CD4-positive, alpha-beta T cell treated with Interleukin-15 for 4 hours (primary cell): ENCODE measurements at places on chromosomes 5 and 9.

DNA sequence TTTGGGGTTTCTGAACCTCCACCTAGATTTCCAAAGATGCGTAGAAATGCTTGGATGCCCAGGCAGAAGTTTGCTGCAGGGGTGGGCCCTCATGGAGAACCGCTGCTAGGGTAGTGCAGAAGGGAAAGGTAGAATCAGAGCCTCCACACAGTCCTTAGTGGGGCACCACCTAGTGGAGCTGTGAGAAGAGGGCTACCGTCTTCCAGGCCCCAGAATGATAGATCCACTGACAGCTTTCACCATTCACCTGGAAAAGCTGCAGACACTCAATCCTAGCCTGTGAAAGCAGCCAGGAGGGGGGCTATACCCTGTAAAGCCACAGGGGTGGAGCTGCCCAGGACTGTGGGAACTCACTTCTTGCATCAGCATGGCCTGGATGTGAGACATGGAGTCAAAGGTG is 13.3 kb upstream of the HSDL2 start:
- DNase-seq = no peak

- DNase-seq = no peak
Observed at GRCh38 chr9:23941051-23941450, 115.0 kb upstream of the ELAVL2 start.

DNA sequence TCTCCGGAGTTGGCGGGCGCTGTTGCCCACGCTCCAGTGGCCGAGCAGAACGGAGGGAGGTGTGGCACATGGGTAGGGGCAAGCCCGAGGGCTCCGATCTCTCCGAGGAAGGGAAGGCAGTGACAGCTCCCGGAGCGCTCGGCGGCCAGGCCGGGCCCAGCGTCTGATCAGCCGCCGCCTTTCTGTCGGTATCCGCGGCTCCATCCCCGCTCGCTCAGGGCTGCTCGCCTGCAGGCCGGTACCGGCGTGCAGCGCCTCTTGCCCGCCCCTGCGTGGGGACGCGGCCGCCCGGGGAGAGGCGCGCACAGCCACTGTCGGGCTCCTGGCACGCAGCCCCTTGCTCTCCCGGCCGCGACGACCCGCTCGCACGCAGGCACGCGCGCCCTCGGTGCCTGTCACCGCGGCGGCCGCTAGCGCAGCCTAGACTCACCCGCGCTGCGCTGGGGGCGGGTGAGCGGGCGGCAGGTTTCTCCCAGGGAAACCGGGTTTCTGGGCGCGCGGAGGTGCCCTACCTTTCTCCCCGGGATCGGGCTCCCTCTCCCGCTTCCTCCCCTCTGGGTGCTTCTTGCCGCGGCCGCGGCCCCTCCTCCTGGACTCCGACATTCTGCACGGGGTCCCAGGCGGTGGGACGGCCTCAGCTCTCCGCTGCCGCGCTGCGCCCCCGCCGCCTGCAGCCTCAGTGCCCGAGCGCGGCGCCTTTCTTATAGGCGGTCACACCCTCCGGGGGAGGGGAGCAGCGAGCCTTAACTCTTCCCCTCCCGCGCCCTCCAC is 108.4 kb downstream of the PSD2 start:
- no peak for DNase-seq

GRCh38 chr5:73443829-73444498 is 4.6 kb downstream of the FOXD1 start:
- DNase-seq = no peak

DNA sequence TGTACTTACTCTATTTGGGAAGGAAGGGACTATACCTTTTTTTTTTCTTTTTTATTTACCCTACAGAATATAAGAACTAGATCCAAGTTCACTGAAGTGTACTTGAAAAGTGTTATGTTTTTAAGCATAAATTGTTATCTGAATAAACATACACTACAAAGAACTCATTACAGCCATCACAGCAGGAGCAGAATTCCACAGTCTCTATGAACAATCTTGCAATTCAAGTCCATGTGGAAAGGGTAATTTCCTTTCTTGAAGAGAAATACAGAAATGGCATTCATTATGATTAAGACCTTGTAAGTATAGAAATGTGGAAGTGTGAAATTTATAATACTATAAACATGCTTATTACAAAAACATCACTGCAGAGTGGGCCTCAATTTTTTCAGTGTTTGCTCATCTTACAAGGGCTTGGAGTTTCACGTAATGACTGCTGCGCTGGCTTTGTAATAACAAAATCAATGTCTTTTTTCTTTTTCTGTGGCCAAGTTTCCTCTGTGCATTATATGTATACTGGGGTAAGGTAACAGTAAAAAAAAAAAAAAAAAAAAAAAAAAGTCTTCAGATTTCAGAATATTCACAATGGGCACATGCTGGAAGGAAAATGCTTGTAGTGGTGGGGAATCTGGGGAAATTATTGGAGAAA is 77.0 kb upstream of the GNA14 start:
- no peak for DNase-seq

DNA sequence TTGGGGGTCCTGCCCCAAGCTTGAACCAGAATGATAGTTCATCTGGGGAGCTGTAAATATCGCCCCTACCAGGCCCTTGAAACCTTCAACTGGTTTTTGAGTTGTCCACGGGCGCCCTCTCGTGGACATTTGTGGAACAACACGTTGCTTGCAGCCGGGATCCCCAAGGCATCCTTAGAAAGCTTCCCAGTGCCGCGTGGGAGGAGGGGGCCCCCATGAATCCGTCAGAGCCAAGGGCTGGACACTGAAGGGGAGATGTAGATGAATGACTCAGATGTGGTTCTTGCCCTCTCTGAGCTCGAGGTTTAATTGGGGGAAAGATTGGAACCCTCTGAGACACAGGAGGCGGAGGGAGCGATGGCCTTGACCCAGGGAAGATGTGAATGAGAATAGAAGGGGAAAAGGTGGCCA is 31.8 kb upstream of the ORM1 start:
- peak; percentile 65 for DNase-seq

GRCh38 chr5:81908044-81908443 is 63.8 kb upstream of the ATG10 start:
- no peak for DNase-seq

DNA sequence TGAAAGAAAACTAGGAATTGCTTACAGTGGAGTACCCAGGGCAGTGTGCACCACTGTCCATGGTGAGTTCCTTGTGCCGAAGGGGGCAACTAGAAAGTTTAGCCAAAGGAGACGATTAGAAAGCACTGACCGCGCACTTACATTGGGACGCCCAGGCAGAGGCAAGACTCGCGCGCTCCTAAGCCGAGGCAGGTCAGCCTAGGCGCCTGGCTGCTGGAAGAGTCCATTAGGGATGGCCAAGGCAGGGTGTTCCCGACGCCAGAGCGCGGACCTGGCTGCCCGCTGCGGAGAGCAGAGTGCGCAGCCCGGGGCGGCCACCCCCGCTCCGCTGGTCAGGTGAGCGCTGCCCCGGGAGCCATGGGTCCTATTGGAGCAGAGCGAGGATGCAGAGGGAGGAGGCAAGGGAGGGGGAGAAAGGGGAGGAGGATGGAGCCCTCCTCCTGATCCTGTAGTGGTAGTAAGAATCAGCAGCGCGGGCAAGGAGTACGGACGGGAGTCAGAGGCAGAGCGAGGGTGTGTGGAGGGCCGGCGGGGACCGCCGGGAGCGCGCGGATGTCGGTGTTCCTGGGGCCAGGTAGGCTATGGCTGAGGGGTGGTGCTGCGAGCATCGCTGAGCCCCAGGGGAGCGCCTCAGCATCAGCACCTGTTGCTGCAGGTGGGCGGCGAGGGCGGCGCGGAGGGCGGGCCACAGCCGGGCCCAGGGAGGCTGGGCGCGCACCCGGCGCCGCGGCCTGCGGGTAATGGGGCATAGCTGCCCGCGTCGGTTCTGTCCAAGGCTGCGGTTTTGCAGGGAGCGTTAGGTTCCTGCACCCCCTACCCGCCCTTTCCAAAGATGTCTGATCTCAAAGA is at the start of gene ADGRV1:
Gene ADGRV1 (plus strand): TSS at position 454 of the 849 bp plus-strand sequence. CDS start 99 bp downstream, at position 553.
- DNase-seq = no peak

GRCh38 chr9:84322828-84323227 is 17.7 kb downstream of the SLC28A3 start:
- DNase-seq = no peak

DNA sequence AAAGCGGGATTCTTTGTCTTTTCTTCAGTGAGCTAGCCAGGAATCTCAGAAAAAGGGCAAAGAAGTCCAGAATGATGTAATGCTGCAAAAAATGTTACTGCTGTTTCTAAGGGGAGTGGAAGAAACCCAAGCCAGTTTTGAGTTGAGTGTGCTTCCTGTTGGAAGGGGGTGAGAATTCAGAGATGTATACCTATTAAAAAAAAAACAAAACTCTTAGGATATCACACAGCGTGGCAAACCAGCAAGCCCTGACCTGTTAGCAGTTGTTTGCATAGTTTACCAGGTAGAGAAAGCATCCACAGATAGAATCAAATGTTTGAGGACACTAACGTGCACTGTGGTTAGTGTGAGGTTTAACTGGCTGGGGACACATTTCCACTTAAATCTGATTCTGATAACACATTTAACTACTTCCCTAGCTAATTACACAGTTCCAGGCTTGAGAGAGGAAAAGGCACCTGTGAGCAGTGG is 11.4 kb downstream of the BASP1 start:
- DNase-seq = no peak

- DNase-seq = no peak
Observed at GRCh38 chr5:169886033-169886432, 94.3 kb downstream of the INSYN2B start.

DNA sequence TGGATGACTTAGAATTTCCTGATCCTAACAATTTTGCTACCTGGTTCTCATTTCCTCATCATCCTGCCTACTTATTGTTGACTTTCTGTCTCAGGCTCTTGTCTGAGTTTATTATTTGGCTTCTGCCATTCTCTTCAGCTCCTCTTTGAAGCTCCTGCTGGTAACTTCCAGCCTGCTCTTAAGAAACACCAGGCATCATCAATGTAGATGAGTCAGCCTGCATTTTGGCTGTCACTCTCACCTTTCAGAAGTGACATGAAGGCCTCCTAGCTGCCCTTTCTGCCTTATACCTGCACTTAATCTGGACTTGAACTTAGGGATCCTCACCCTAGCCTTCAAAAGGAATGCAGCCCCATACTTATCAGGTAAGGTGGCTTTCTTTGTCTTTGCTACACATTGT is 551.8 kb upstream of the ZNF608 start:
- DNase-seq = no peak

- no peak for DNase-seq
Observed at GRCh38 chr5:116507051-116507537, 67.5 kb downstream of the SEMA6A start.

- DNase-seq = no peak
Observed at GRCh38 chr9:90325913-90326653, 316.5 kb downstream of the DIRAS2 start.

- DNase-seq = no peak
Observed at GRCh38 chr5:58999804-59000203, 416.9 kb downstream of the RAB3C start.

GRCh38 chr5:180115326-180116076 is 43.9 kb upstream of the RNF130 start:
- DNase-seq = no peak

GRCh38 chr5:1268666-1269065 is 26.2 kb downstream of the TERT start:
- peak; percentile 23 for DNase-seq

- no peak for DNase-seq
Observed at GRCh38 chr5:161411156-161411555, 135.4 kb downstream of the GABRB2 start.

GRCh38 chr9:38082446-38083287 is 13.6 kb upstream of the SHB start:
- no peak for DNase-seq

- DNase-seq = no peak
Observed at GRCh38 chr9:78568774-78569173, 271.8 kb downstream of the PSAT1 start.

DNA sequence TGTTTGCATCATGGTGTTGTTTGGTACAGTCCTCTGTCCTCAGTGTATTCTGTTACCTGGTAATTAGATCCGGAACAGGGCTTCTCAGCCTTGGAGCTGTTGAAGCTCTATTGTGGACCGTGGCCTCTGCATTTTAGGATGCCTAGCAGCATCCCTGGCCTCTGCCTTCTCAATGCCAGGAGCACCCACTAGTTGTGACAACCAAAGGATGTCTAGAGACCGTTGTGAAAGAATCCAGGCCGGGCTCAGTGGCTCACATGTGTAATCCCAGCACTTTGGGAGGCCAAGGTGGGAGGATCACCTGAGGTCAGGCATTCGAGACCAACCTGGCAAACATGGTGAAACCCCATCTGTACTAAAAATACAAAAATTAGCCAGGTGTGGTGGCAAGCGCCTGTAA is 159.6 kb downstream of the CACNA1B start:
- DNase-seq = no peak

DNA sequence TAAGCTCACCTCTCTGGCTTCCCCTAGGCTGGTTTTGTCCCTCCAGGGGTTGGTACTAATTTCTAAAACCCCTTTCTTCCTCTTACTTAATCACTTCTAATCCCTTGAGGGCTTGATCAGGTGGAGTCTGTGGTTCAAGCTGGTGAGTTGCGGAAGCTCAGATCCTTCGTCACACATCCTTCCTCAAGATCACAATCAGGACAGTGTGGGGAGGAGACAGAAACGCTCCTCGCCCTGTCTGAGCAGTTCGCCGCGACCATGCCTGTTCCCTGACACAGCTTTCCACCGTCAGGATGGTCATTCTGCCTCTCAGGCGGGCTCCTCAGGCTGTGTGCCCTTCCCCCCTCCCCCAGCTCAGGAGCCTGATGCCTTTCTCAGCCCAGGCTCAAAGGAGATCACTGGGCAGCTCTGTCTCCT is 24.3 kb downstream of the CPLX2 start:
- peak; percentile 48 for DNase-seq

DNA sequence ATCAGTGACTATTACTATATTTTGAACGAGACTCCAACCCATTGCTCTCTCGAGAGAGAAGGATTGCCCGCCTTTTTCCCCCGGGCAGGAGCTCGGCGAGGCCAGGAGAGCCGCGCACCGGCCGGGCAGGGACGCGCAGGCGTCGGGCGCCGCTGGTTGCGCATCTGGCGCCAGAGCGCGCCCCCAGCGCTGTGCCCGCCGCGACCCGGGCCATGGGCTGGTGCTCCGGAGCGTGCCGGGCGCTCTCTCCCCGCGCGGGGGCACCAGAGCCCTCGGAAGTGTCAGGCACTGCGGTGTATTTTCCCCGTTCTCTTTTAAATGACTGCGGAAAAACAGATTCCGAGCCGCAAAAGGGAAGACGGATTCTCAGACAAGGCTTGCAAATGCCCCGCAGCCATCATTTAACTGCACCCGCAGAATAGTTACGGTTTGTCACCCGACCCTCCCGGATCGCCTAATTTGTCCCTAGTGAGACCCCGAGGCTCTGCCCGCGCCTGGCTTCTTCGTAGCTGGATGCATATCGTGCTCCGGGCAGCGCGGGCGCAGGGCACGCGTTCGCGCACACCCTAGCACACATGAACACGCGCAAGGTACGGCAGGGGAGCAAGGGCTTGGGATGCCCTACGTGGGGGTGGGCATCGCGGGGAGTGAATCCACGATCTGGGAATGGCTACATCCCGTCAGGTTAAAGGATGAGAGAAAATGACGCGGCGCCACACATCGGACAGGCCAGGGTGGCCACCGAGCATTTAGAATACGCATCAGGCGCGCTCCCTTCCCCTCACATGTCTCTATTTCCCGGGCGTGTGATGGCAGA is 1.1 kb upstream of the NTRK2 start:
- DNase-seq = peak; percentile 3

- no peak for DNase-seq
Observed at GRCh38 chr5:13322769-13323168, 621.7 kb downstream of the DNAH5 start.

- DNase-seq = peak; percentile 63
Observed at GRCh38 chr9:126611592-126612325, 2.0 kb upstream of the LMX1B start.

- DNase-seq = no peak
Observed at GRCh38 chr9:89850631-89851325, 246.0 kb downstream of the GADD45G start.

GRCh38 chr9:89721176-89721700 is 116.4 kb downstream of the GADD45G start:
- no peak for DNase-seq

GRCh38 chr5:160359242-160359641 is 11.2 kb downstream of the C1QTNF2 start:
- no peak for DNase-seq
